ENCODE measurements at places on chromosomes 2 and 18. TPM values are rescaled to one million over a fixed set of nuclear protein-coding genes. Genes with fewer than 3 reads are reported as not detected.

GRCh38 chr18:4352746-4353551 lies 102.2 kb downstream of the DLGAP1 start:
- H3K27ac ChIP-seq: no peak overlapping the region
- H3K4me3 ChIP-seq: no peak overlapping the region
- no peaks in the 10 kb centered on the region for H3K4me1 ChIP-seq
- no peaks in the 10 kb centered on the region for H3K27me3 ChIP-seq
- no peaks in the 10 kb centered on the region for H3K36me3 ChIP-seq

- DNase-seq: no peak
- no peak overlapping the region for H3K4me3 ChIP-seq
- H3K27ac ChIP-seq: no peak overlapping the region
Measured at GRCh38 chr18:73948497-73948896, 199.1 kb downstream of the FBXO15 start.

GRCh38 chr2:234911271-234911670 lies 40.5 kb upstream of the SH3BP4 start:
- no peak for DNase-seq
- peaks cover 2% of the 10 kb centered on the region for H3K4me1 ChIP-seq
- H3K27me3 ChIP-seq: peaks cover 2% of the 10 kb centered on the region
- H3K4me3 ChIP-seq: no peak overlapping the region
- H3K36me3 ChIP-seq: no peaks in the 10 kb centered on the region

- no peak overlapping the region for H3K27ac ChIP-seq
- no peak for DNase-seq
- no peak overlapping the region for H3K4me3 ChIP-seq
Measured at GRCh38 chr2:180001726-180002125, 5.4 kb downstream of the CWC22 start.

DNA sequence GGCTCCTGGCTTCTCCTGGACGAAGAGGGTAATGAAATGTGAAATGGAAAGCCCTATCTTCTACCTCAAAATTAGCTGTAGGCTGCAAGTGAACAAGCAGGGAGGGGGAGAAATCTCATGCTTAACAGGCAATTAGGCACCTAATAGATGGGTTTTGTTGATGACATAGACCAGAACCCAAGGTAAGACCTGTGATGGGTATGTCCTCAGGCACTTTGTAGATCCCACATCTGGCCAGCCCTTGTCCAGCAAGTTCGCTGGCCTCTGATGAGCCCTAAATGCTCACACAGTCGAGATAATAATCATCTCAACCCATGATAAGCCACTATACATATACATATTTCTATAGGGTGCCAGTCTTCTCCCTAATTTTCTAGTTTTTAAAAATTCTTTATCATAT lies 82.6 kb downstream of the MARCO start:
- H3K36me3 ChIP-seq: no peaks in the 10 kb centered on the region
- no peaks in the 10 kb centered on the region for H3K27me3 ChIP-seq
- no peak for DNase-seq

GRCh38 chr18:79739440-79739778 lies 58.3 kb upstream of the KCNG2 start:
- H3K36me3 ChIP-seq: peaks cover 46% of the 10 kb centered on the region
- H3K27ac ChIP-seq: no peak overlapping the region
- no peak for DNase-seq
- H3K27me3 ChIP-seq: no peaks in the 10 kb centered on the region
- no peak overlapping the region for H3K4me3 ChIP-seq
- H3K4me1 ChIP-seq: no peaks in the 10 kb centered on the region

- no peak overlapping the region for H3K4me3 ChIP-seq
- no peaks in the 10 kb centered on the region for H3K36me3 ChIP-seq
- no peaks in the 10 kb centered on the region for H3K4me1 ChIP-seq
- no peak overlapping the region for H3K27ac ChIP-seq
- DNase-seq: no peak
- H3K27me3 ChIP-seq: no peaks in the 10 kb centered on the region
Measured at GRCh38 chr18:980586-980985, 75.9 kb downstream of the ADCYAP1 start.

- H3K4me1 ChIP-seq: no peaks in the 10 kb centered on the region
- no peak overlapping the region for H3K4me3 ChIP-seq
- H3K27me3 ChIP-seq: peaks cover 20% of the 10 kb centered on the region
Measured at GRCh38 chr2:130744287-130745117, 10.8 kb upstream of the AMER3 start.

DNA sequence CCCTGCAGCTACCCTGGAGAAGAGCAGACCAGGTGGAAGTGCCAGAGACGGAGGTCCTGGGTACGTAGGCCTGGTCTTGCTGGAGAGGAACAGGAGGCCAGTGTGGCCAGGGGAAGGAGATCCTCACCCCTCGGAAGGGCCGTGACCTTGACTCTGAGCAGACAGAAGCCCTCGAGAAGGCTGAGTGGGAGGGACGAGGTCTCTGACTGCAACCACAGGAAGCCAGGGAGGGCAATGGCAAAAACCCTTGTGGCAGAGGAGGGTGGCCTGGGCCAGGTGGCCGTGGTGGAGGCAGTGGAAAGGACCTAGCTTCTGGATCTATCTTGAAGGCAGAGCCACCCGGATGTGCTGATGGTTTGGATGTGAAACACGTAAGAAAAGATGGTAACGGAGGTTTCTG lies 28.1 kb downstream of the THAP4 start:
- no peaks in the 10 kb centered on the region for H3K27me3 ChIP-seq
- peak overlapping the region; percentile 59 for H3K27ac ChIP-seq

- no peaks in the 10 kb centered on the region for H3K4me1 ChIP-seq
- H3K36me3 ChIP-seq: peaks cover 6% of the 10 kb centered on the region
- H3K27me3 ChIP-seq: no peaks in the 10 kb centered on the region
Measured at GRCh38 chr2:31886700-31887099, 124.1 kb downstream of the MEMO1 start.

DNA sequence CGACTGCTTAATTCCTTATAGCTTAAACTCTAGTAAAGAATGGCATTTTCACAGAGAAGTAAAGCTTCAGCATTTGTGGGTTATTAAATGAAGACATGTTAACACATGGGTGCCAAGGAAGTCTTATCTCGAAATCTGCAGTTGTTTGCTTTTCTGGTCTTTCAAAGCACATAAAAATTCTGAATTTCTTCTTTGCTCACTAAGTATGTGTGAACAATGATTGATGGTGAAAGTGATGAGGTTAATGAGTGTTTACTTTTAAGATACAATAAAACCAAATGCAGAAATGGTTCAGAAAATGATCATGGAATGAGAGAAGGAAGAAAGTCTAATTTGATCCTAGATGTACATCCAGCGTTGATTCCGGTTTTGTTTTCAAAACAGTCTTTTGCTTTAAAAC lies 234.6 kb upstream of the RAB12 start:
- no peak for DNase-seq
- no peaks in the 10 kb centered on the region for H3K27me3 ChIP-seq
- no peak overlapping the region for H3K27ac ChIP-seq
- no peaks in the 10 kb centered on the region for H3K36me3 ChIP-seq

ERMN gene
- 1.4 TPM for total RNA-seq

RUFY4 gene
- 1.8 TPM for total RNA-seq

IL18R1 gene
- total RNA-seq: 50.2 TPM

MC2R gene
- total RNA-seq: not detected

TMEM198 gene
- 3.4 TPM for total RNA-seq

FOXI3 gene
- not detected for total RNA-seq

Data from activated CD4-positive, alpha-beta T cell treated with anti-CD3 and anti-CD28 coated beads, Interleukin-2, amount 10 ng/mL, durations not matched to agents 24 days and 14 days (primary cell).